ENCODE measurements at places on chromosomes 12 and 14.

DNA sequence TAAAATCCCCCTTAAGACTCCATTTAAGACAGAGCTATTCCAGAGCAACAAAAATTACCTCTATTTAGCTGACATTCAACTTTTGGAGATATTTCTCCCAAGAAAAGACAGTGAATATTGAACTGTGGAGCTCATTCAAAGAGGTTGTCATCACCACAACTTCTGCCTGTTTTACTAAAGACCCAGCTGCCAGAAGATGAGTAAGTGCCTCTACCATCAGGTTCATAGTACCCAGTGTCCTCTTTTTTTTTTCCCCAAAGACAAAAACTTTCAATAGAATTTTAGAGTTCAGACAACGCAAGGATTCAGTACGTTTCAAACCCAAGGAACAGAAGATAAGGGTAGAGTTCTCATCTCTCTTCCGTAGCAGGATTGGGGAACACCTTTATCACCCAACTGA is 461.3 kb downstream of the BCAT1 start:
- DNase-seq: no peak

GRCh38 chr14:73741386-73741875 is 27.2 kb upstream of the PNMA1 start:
- peak; percentile 97 for DNase-seq

- DNase-seq: no peak
These were observed 11.1 kb downstream of the DAAM1 start for GRCh38 chr14:59199614-59200013.

DNA sequence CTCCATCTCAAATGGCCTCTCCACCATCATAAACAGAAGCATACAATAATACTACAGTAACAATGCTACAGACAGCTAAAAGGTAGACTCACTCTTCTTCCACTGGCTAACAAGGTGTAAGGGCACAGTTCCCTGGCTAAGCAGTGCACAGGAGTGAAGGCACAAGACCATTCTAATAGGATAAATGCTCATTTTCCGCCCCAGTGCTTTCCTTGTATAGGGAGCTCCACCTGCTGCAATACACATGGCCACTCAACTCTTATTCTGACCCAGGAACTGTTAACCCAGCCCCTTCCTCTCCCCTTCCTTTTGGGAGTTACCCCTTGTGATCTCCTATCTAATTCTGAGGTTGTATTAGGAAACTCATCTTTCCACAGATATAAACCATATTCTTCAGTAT is 124.6 kb downstream of the KCNK10 start:
- no peak for DNase-seq

GRCh38 chr14:38226366-38226765 is 18.7 kb downstream of the SSTR1 start:
- DNase-seq: no peak

- DNase-seq: no peak
These were observed 31.0 kb upstream of the NPFF start for GRCh38 chr12:53538209-53538689.

GRCh38 chr14:31939934-31940333 is 137.2 kb upstream of the ARHGAP5 start:
- DNase-seq: no peak

DNA sequence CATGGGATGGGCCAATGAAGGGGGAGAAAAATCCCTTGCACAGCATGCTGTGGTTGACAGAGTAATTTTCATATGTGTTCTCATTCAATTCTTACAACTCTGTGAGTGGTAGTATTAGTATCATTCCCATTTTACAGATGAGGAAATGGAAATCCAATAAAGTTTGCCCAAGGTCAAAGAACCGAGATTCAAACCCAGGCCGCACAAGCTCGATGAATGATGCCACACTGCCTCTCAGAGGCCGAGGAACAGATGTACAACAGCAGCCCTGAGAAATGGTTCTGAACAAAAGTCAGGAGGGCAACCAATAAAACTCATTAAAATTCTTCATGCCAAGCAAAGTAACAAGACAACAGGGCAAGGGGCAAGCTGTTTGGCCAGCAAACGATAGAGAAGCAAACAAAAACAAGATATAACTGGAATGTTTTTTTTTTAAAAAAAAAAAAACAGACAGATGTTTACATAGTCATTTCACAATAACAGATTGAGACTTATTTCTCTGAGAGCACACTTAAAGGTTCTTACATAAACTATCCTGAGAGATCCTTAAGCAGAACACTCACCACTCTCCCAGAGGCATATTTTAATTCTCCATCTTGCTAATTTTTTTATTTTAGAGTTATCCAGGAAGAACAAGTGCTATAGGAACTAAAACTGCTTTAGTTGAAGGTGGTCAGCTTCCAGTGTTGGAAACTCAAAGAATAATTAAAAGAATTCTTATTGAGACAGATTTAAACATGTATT is 85.8 kb downstream of the EXOC5 start:
- peak; percentile 4 for DNase-seq

DNA sequence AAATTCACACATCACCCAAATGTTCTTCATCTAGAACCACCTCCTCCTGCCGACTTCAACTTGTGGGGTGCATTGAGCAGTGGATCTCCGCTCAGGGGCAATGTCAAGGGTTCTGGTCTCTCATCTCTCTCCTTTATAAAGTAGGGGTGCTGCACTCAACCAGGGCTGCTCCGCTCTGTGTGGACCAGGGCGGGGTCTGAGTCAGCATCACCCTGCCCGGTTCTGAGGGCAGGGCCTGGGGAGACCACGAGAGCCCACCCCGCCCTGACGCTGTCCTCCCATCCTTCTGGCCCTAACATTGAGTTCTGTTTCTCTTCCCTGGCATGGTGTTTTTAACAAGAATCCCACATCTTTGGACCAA is 311.6 kb upstream of the DIO3 start:
- DNase-seq: no peak

DNA sequence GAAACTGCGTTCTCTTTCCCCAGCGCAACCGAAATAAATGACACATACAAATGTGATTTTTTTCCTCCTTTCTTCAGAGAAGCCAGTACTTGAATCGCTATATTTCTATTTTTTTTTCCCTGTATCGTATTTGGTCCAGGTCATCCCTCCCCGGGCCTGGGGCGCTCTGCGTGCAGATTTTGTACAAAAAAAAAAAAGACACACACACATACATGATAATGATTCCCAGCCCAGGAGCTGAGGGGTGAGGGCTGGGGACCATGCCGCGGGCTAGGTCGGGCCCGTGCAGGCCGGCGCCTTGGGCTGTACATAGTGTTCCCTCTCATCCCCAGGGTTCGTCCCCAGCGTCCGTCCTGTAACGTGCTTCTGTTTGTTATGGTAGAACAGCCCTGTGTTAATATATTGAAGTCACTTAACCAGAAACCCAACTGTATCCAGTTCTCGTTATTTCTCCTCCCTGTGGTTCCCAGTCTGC is 3.0 kb downstream of the HOXC9 start:
- no peak for DNase-seq

- DNase-seq: no peak
These were observed 75.1 kb downstream of the DCAF5 start for GRCh38 chr14:69077841-69078240.

GRCh38 chr14:31879661-31880348 is 197.3 kb upstream of the ARHGAP5 start:
- no peak for DNase-seq

- DNase-seq: no peak
These were observed 56.4 kb downstream of the PTGER2 start for GRCh38 chr14:52370406-52370935.

GRCh38 chr12:48781750-48782456 is 7.0 kb downstream of the ADCY6 start:
- no peak for DNase-seq

DNA sequence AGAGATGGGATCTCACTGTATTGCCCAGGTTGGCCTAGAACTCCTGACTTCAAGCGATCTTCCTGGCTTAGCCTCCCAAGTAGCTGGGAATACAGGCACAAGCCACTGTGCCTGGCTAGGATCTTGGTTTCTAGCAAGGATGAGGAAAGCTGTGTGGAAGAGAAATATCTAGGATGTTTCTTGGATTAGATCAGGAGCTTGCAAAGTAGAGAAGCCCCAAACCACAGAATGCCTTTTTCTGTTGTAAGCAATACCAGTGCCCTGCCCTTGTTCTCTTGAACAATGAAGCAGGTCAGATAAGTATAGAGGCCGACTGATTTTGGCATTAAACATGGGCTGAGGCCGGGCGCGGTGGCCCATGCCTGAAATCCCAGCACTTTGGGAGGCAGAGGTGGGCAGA is 44.3 kb upstream of the STRN3 start:
- no peak for DNase-seq

DNA sequence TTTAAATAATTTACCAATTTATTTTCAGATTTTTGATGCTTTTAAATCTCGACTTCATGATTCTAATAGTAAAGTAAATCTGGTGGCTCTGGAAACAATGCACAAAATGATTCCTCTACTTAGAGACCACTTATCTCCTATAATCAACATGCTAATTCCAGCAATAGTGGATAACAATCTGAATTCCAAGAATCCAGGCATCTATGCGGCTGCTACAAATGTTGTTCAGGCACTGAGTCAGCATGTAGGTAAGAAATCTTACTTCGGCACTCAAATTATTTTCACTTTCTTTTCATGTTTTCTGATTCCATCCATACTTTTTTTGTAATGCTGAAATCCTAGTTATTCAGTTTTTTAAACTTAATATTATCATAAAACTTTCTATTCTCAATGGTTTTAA is 15.5 kb upstream of the PRPF39 start:
- no peak for DNase-seq

- DNase-seq: no peak
These were observed 4.6 kb downstream of the MYF5 start for GRCh38 chr12:80721326-80721725.

DNA sequence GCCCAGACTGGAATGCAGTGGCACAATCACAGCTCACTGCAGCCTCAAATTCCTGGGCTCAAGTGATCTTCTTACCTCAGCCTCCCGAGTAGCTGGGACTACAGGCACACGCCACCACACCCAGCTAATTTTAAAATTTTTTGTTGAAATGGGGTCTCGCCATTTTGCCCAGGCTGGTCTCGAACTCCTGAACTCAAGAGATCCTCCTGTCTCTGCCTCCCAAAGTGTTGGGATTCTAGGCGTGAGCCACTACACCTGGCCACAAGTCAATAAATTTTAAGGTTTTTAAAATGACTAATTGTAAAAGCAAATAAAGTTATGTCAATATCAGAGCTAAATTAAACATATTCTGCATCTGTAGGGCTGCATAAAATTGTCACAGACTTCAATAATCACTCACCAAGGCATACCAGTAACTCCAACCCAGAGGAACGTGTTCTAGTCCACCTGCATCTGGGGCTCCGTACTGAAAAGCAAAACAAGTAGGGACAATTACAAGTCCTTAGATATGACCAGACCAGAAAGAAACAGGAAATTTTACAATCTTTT is 13.9 kb downstream of the GNS start:
- no peak for DNase-seq

GRCh38 chr14:101937926-101938767 is 26.2 kb upstream of the DYNC1H1 start:
- DNase-seq: no peak

- no peak for DNase-seq
These were observed 148.3 kb upstream of the GRIN2B start for GRCh38 chr12:14129611-14130195.

GRCh38 chr14:39318574-39318973 is 84.9 kb downstream of the MIA2 start:
- DNase-seq: no peak

GRCh38 chr12:64091186-64091585 is 130.9 kb downstream of the KICS2 start:
- no peak for DNase-seq

- DNase-seq: no peak
These were observed 13.8 kb upstream of the NELL2 start for GRCh38 chr12:44889926-44890325.

- no peak for DNase-seq
These were observed 276.8 kb downstream of the PCNX1 start for GRCh38 chr14:71183876-71184689.

- DNase-seq: no peak
These were observed 217.3 kb upstream of the CPNE8 start for GRCh38 chr12:39122562-39123204.

GRCh38 chr14:52332269-52332668 is 18.2 kb downstream of the PTGER2 start:
- DNase-seq: no peak

DNA sequence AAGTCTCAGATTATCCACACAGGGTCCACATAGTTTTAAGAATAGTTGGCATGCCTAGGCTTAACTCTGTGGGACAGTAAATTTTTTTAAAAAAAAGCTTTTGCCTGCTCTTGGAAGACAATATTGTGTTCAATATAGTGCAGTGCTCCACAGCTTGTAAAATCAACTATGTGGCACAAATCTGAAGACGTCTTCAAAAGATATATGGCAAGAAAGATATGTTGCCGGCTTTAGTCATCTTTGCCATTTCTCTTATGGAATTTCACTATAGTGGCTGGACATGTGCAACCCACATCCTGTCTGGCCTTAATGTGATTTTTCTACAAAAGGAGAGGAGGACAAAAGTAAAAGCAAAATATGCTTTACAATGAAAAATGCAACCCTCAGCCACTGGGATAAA is 90.5 kb downstream of the MGST1 start:
- no peak for DNase-seq

- no peak for DNase-seq
These were observed 12.6 kb upstream of the NCOR2 start for GRCh38 chr12:124579921-124580517.

- DNase-seq: no peak
These were observed 602.8 kb downstream of the RPS29 start for GRCh38 chr14:48983351-48983888.

GRCh38 chr14:20723488-20723887 is 22.2 kb upstream of the EDDM3A start:
- no peak for DNase-seq

GRCh38 chr14:104604458-104605449 is at the start of gene TMEM179:
TMEM179 (minus strand) TSS chr14:104604772; CDS start chr14:104604741, 31 bp downstream.
- peak; percentile 14 for DNase-seq

- no peak for DNase-seq
These were observed 26.0 kb downstream of the DDHD1 start for GRCh38 chr14:53127151-53127550.

GRCh38 chr12:46609674-46610073 is 216.1 kb downstream of the SLC38A4 start:
- no peak for DNase-seq

DNA sequence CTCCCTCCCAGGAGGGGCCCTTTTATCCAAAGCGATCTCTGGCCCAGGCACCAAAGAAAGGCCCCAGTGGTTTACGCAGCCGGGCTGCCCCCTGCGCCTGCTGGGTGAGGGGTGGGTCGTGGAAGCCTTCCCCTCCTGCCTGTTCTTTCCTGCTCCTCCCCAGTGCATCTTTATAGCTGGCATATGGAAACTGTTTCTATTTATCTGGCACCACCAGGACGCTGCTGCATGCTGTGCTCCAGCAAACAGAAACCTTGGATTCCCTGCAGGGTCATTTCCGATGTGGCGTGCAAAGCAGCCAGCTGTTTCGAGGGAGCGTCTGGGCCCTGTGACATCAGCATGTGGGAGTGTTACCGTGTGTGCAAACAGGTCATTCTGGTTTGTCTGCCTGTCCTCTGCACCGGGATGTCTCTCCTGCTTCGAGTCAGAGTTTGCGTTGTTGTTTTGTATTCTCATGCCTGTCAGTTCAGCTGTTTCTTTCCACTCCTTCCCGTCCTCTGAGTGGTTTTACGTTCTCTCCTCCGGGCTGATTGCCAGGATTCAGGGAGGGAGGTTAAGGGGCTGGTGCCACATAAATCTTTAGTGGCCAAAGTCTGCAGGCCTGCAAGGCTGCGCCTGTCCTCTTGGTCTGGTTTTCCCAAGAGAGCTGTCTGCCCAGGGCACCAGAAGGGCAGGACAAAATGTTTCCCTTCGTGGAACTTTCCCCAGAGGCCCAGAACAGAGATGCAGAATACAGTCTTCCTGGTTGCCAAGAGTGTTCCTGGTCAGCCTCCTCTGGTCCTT is 24.6 kb downstream of the TPCN1 start:
- peak; percentile 84 for DNase-seq
